ENCODE measurements at places on chromosomes 7 and 10.

DNA sequence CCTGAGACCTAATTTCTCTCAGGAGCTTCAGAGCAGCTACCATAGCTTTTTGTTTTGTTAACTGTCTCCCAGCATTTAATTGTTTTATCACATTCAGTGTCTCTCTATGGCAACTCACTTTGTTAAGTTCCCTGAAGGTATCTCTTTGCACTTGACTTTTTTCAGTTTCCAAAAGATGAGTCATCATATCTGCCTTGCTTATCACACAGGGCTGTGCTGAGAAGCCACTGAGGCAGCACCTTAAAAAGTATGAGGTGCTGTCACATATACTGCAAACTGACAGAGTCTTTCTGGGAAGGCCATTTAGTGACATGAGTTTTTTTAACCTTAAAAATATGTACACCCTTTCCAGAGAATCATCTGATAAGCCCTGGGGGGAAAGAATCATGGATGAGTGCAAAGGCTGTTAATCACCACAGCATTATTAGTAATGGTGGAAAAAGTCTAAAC is 56.8 kb downstream of the PPP1R3C start:
- DNase-seq: no peak

GRCh38 chr7:50952120-50952519 is 169.4 kb upstream of the GRB10 start:
- DNase-seq: no peak

DNA sequence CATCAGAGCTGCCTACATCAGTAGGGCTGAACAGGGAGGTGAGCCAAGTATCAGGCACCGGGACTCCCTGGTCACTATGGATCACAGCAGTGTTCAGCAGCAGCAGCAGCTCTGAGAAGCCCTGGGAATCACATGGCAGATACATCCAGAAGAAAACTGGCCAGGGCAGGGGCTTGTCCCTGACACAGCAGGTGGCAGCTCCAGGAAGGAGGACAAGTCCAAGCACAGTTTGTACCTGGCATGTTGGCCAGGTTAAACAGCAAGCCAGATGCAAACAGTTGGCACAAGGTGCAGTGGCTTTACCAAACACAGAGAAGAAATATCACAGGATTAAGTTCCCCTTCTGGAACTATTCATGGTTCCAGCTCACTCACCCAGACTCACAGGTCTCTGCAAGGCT is 139.4 kb downstream of the KCNMA1 start:
- DNase-seq: no peak

DNA sequence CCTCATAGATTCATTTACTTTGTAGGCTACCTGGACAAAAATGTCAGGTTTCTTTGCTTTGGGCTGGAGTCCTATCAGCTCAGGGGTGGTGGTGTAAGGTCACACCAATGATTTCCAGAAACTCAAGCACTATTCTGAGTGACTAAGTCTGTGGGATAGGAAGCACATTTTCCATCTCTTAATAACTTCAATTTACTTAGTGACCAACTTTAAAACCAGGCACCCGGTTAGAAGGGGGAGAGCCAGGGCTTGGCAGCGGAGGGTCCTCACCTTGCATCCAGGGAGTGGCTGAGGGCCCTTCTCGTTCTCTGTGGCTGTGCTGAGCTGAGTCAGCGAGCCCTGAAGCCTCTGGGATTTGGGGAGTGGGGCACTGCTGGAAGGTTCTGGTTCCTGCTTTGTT is 6.7 kb downstream of the CHST3 start:
- no peak for DNase-seq

DNA sequence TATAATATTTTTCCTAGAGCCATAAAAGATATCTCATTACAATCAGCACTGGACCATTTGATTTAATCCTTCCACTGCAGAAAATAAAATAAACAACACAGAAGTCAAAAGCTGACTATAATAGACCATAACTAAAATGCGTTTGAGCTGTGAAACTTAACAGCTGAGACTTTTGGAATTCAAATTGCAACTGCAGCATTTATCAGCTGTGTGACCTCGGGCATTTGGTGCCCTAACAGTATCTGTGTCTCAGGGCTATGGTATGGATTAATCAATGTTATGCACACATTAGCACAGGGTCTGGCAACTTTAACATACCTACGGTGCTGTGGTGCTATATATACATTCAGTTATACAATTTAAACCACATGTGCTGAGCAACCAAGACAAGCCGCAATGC is 160.1 kb downstream of the COL28A1 start:
- no peak for DNase-seq

DNA sequence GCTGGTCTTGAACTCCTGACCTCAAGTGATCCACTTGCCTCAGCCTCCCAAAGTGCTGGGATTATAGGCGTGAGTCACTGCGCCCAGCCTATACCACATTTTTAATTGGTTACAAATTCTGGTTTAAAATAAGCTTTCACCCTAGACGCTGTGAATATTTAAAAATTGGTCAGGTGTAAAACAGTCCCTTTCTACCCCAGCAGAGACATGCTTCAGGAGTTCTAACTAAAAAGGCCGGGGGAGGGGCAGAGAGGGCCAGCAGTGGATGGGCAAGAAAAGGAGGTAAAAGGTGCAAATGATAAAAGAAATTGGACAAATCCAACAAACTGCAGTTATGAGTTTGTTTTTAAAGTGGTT is 70.0 kb downstream of the WAPL start:
- no peak for DNase-seq

DNA sequence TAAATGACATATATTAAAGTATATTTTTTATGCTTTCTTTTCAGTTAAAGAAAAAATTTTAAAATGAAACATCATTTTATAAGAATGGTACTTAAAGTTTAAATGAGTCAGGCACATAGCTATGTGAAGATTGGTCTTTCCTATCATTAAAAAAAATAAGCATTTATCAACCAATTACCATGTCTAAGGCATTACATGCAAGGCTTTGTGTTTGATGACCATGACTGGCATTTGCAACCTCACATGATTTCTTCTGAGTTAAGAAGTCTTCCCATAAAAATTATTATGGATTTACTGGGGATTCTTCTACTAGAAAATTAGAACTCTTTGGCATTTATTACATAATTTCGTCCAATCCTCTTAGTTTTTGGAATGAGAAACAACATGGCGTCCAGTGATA is 776.1 kb downstream of the MAGI2 start:
- DNase-seq: no peak

GRCh38 chr10:116460219-116460618 is 32.6 kb downstream of the PNLIPRP3 start:
- DNase-seq: no peak

DNA sequence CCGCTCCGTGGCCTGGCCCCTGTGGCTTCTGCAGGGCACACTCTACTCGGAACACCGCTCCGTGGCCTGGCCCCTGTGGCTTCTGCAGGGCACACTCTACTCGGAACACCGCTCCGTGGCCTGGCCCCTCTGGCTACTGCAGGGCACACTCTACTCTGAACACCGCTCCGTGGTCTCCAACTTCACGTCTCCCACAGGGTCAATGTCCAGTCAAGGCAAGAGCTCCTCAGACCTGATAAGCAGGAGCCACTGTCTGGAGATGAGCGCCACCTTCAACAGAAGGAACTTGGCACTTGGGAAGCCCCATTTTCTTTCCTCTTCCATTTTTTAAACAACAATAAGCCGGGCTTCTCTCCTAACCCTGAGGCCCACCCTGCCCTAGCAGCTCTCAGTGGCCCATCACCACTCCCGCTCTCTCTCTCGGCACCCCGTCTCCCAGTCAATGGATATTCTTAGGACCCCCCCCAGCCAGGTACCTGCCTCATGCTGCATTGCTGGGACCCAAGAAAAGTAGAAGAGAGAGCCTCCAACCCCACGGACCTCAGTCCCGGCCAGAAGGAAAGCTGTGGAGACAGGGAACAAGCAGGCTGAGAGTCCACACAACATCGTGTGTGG is 56.3 kb downstream of the PRKAG2 start:
- DNase-seq: no peak

DNA sequence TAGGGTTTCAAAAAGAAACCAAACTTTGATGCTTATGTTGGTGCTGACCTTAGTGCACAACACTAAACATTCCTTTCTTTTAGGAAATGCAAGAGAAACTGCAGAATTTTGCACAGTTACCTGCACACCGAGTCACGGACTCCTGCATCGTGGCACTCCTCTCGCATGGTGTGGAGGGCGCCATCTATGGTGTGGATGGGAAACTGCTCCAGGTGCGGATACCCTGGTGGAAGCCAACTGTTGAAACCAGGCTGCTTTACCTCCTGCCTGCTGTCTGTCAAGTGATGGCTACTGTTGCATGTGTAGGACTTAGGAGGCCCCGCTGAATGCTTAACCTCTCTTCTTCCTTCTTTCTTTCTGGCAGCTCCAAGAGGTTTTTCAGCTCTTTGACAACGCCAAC is 11.7 kb downstream of the CASP2 start:
- no peak for DNase-seq

DNA sequence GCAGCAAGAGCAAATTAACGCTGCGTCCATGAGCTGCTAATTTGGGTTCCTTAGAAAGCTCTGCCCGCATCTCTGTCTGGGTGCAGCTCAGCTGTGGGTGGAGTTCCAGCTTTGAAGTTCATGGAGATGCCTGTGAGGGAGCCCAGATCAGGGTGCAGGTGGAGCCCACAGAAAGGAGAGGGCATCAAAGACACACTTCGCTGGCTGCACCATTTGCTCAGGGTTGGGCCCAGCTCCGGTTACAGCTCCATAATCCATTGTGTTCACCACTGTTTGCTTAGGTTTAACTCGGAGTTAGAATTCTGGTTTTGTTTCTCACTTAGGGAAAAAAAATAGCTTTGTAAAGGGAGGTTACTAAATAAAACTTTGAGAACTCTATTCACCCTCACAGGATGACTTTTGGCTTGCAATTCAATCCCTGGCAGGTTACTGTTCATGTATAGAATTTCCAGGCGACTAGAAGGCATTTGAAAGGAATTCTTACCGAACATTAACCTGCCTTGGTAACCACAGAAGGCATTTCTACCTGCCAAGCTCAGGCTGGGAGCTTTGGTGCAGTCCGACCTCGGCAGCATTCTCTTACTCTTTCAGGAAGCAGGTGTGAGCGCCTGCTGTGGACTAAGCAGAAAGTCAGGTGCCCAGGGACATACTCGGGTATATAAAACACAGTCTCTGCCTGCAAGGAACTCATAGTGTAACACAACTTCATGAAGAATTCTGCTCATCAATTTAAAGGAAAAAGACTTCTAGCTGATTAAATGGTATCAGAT is 179.5 kb upstream of the RNF32 start:
- no peak for DNase-seq

- DNase-seq: no peak
These were observed 8.4 kb upstream of the IFT22 start for GRCh38 chr7:101330011-101330484.

DNA sequence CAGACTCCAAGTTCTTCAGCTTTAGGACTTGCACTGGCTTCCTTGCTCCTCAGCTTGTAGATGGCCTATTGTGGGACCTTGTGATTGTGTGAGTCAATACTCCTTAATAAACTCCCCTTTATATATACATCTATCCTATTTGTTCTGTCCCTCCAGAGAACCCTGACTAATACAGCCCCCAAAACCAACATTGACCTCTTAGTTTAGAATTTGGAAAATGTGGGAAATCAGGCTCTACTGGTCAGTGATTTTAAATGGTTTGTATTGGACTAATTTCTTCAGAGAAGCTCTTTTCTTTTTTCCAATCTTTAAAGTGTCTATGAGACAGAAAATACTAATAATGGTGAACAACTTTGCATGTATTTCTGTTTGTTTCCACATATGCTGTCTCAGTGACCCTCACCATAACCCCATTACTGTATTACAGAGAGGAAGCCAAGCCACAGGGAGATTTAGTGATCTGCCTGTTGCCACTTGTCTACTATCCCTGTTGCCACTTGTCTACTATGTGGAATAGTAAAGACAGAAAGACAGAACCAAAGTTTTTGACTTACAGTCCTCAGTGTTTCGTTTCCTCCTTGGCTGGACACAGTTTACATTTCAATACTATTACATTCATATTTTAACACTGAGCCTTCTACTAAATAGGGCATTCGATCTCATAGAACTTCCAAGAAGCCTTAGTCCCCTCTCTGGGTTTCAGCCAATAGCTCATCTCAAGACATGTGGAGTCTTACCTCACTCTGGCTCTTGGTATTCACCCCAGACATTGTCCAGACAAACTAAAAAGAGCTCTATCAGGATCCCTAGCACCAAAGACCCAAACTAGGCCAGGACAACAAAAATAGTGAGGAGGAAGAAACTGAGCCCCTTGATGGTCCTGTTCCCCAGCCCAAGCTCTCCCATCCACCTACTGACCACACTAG is 121.0 kb downstream of the AKR1D1 start:
- no peak for DNase-seq

DNA sequence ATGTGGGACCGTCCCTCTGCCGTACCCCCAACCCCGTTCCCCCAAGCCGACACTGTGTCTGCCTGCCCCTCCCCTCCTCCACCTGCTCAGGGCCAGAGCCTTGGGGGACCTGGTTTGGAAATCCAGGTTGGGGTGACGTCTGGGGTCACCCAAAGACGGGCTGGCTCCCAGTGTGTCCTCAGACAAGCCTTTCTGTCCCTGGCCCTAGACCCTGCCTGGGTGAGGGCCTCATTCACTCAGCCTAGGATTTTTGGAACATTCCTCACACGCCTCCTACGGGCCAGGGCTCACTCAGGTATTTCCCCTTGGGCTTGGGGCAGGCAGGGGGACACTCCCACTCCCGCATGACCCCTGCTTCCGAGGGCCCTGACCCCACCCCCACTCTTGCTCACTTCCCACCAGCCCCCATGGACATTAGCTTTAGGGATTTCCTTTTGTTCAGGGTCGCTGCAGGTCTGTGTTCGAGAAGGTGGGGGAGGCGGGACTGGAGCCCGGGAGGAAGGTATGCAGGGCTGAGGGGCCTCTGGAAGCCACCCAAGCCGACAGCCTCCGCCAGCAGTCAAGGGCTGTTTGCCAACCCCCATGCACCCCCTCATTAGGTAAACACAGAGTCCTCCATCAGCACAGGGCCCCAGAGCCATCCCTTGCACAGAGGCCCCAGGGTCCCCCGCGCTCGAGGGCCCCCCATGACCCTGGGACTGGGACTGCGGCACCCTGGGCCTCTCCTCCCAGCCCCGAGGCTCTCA is 35.1 kb downstream of the PDGFA start:
- no peak for DNase-seq

DNA sequence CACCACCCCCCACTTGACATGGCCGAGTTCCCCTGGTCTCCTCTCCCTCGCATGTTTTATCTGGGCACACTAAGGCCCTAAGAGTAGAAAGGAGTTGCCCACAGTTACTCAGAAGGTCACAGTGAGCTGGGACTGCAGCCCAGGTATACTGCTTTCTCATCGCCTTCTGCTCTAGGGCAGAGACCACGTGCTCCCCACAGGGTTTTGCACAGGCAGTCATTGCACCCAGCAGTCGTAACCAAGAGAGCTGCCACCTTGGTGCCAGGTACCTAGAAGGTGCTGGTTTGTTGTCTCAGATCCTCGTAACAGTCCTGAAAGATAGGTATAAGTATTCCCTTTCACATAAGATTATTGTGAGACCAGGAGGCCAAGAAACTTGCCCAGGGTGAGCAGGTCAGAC is 1.8 kb downstream of the MINDY4 start:
- DNase-seq: no peak

DNA sequence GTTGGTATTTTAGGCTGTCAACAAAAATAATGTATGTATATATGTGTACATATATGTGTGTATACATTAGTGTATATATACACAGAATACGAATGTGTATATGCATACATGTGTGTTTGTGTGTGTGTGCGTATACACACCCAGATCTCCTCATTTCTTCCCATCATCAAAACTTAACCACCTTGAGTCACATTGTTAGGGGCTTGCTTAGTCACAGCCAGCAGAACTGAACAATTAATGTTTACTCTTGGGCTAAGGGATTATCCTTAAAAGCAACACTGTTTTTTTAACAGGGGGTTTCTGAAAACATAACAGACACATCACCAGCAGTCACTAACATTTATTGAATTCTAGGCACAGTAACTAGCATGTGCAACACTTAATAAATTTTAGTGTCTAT is 83.0 kb upstream of the ASAH2 start:
- DNase-seq: no peak

- DNase-seq: no peak
These were observed 85.1 kb downstream of the RAMP3 start for GRCh38 chr7:45242698-45243097.

Measured in caudate nucleus (tissue), 63 donors.